ENCODE measurements at places on chromosomes 7 and 10.

DNA sequence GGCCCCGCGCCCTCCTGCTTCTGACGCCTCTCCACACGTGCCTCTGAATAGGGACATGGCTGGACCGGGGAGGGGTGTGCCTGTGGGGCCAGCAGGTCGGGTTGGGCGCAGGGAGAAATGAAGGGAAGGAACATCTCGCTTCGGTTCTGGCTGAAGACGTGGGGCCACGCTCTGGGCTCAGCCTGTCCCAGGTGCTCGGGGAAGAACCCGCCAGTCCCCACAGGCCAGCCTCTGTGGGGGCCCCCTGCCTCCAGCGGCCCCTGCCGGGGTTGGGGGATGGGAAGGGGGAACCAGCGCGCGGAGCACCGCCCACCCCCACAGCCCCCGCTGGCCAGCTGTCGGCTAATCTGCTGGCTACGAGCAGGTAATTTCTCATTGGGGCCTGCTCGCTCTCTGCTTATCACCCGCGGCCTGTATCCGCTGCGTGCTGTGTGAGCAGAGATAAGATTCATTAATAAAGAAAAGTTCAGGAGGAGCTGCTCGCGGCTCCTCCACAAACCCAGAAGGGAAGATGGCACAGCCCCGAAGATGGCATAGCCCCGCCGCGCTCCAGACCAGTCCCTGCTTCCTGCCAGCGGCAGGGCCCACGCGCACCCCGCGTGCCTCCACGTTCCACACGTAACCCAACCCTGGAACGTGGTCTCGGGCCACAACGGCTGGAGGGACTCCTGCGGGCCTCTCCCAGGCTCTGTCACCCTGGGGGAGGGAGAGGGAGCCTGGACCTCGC is 186.2 kb downstream of the ELFN1 start:
- DNase-seq, result no peak

DNA sequence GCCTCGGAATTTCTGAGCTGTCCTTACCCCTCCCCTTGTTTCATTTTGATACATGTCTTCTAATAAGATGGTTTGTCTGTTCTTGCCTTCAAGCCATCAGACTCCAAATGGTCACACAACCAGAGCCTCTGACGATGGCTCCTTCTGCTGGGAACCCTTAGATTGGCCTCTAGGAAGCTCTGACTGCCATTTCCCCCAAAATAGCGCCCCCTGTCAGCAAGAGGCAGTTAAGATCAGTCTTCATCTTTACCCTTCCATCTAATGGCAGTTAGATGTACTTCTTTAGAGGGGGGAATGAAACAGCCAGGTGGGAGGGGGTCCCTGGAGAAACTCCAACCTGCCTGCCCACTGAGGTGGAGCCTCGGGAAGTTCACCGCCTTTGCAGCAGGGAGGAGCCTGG is 85.8 kb upstream of the GPR22 start:
- no peak for DNase-seq

DNA sequence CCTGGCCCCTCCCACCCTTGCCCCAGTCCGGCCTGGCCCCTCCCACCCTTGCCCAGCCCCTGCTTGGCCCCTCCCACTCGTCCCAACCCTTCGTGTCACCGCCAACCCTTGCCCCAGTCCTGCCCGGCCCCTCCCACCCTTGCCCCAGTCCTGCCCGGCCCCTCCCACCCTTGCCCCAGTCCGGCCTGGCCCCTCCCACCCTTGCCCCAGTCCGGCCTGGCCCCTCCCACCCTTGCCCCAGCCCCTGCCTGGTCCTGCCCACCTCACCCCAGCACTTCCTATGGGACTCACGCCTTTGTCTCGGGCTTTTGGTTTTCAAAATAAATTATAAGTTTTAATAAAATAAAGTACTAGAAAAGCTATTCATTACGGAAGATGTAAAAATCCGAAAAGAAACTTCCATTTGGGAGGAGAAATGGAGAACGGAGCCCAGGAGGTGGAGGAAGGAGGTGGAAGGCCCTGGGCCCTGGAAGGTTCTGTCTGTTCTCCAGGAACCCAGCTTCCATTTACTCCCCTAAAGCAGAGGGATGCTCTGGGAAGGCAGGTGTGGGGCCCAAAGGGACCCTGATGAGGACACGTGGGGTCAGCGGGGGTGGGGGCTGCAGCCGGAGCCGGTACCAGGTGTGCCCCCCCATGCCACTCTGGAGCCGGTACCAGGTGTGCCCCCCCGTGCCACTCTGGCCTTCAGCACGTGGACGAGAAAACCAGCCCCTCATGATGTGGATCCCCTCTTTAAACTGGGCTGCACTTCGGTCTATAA is 52.2 kb downstream of the PWWP2B start:
- DNase-seq, result no peak

DNA sequence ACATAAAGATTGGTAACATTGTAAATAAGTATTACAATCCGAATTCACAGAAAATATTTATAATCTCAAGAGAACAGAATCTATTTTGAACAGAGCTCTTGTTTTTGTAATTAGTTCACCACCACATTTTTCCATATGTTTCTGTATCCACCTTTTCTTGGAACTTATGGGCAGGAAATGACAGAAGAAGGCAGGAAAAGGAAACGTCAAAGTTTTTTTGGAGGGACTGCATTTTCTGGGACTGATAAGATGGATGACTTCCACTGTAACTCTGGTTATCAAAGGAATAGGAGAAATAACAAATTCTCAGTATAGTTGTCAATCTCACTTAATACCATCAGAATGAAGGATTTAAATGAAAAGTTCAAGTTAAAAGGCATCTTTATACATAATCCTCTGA is 75.1 kb upstream of the SMNDC1 start:
- DNase-seq, result no peak

GRCh38 chr10:110042181-110042580 is 34.4 kb downstream of the ADD3 start:
- no peak for DNase-seq

GRCh38 chr7:112021379-112022044 is 184.7 kb downstream of the DOCK4 start:
- no peak for DNase-seq

DNA sequence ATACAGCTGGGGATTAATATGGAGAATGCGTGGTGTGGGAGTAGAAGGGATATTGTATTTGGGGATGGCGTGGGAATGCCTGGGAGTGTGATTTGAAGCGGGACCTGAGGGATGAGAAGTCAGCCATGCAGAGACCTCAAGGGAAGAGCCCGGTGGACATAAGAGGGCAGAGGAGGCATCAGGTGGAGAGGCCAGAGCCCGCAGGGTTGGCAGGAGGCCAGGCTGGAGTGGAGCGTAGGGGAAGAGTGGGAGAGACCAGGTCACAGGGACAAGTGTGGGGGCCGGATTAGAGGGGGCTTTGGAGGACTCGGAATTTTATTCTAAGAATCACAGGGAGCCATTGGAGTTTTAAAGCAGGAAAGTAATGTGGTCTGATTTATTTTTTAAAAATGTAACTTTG is 2.0 kb downstream of the NDUFB2 start:
- no peak for DNase-seq

GRCh38 chr10:42638821-42639270 is 476 bp upstream of the ZNF33B start:
- DNase-seq, result no peak

DNA sequence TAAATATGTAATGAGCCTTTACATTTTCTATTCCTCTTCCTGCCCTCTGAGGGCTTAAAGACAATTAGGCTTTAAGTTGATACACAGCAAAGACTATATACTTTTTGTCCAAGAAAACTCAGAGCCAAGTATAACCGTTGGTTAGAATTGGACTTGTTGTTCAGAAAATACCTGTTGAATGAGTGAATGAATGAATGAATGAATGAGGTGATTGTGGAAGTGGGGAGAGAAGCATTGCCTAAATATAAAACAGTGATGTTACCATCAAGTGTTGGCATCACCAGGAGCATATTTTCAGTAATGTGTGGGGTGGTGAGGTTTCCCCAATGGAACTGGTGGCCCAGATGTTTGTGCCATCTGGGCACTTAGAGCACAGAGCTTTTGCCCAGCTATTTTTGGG is 106.9 kb downstream of the AOAH start:
- DNase-seq, result no peak

DNA sequence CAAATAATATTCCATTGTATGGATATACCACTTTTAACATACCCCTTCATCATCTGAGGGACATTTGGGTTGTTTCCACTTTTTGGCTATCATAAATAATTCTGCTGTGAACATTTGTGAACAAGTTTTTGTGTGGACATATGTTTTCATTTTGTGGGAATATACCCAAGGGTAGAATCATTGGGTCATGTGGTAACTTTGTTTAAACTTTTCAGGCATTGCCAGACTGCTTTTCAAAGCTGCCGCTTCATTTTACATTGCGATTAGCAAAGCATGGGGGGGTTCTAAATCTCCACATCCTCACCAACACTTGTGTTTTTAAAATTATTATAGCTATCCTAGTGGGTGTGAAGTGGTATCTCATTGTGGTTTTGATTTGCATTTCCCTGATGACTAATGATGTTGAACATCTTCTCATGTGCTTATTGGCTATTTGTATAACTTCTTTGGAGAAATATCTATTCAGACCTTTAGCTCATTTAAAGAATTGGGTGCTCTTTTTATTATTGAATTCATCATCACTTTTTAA is 8.4 kb upstream of the HHEX start:
- DNase-seq, result no peak

- no peak for DNase-seq
Observed at GRCh38 chr7:115094163-115094562, 172.3 kb downstream of the MDFIC start.

All from retinal pigment epithelial cell (primary cell).